ENCODE measurements at places on chromosomes 13 and 19.

DNA sequence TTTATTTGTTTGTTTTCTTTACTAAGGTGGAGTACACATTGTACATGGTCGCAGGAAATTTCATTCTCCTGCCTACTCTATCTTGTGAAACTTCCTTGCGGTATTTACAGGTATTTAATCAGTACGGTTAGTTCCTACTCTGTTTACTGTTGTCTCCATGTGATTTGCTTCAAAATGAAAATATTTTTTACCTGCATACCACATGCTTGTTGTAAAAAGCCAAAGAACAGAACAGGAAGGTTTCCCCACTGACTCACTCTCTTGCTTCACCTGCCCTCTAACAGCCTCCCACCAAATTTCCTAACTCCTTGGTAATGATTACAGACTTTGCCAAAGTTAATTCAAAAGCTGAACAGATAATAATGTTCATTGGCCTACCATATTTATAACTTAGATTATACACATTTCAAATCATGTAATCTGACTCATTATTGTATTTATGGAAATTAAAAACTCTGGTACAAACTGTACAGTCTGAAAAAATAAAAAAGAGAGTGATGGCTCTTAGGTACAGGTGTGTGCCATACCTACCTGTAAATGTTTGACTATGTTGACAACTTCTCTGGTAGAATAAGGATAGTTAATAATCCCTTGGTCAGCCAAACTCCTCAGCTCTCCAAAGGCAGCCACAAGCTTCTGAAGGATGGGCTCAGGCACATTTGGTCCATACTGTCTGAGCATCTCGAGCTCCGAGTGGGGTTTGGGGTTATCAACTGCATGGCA, 239.9 kb downstream of the VWA8 start:
- no peak for DNase-seq

DNA sequence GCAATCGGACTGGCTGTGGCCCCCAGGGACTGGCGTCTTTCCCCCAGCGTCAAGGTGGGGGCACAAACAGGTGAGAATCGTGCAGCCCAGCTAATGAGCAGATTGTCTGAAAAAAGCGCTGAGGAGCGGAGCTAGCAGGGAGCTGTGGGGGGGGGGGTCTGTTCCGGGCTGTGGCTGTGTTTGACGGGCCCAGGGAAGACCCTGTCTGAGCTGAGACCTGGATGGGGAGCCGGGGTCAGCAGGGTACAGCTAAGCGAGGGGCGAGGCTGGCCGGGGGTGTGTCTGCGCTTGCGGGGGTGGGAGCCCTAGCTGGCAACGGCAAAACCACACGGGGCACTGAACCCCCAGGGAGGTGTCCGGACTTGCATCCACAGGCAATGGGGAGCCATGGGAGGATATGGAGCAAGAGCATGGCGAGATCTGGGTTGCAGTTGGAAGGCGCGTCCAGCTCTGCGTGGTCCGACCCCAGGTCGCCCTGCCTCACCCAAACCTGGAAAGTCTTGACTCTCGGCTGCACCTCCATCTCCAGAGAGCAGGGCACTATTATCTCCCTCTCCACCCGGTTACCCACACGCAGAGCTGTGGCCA, 4.6 kb downstream of the LINGO3 start:
- DNase-seq = no peak

DNA sequence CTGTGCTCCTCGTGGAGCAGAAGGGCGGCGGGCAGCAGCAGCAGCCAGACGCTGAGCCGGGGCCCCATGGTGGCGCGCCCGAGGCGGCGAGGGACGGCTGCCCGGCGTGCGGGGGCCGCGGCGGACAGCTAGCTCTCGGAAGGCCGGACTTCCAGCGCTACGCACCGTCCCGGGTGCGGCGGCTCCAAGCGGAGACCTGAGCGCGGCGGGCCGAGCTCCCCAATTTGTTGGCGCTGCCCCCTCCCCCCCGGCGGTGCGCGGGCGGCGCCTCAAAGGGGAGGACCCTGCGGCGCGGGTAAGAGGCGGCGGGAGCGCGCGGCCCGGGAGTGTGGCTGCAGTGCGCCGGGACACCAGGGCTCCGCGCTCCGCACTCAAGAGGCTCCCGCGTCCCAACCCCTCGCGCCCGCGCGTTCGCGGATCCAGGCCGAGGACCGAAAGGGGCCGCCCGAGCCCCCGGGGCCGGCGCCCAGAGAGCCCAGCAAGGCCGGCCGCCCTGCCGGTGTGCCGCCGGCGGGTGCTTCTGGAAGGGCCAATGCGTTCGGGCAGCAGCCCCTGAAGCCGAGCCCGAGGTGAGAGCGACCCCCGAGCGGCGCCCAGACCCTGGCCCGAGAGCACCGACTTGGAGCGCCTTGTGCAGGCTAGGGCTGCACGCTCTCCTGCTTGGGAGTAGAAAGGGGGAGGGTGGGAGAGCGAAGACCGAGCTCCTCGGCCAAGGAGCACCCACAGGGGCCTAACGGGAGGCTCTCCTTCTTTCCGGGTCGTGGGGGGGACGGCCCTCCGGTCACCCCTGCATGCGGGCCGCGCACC, at the start of the genes COL4A1 and COL4A2:
Gene COL4A1 (minus strand): TSS at position 198 of the 807 bp plus-strand sequence. CDS start 130 bp downstream, at position 68.
Gene COL4A2 (plus strand): TSS at position 325 of the 807 bp plus-strand sequence. CDS start 620 bp downstream, outside the sequence.
- no peak for DNase-seq

DNA sequence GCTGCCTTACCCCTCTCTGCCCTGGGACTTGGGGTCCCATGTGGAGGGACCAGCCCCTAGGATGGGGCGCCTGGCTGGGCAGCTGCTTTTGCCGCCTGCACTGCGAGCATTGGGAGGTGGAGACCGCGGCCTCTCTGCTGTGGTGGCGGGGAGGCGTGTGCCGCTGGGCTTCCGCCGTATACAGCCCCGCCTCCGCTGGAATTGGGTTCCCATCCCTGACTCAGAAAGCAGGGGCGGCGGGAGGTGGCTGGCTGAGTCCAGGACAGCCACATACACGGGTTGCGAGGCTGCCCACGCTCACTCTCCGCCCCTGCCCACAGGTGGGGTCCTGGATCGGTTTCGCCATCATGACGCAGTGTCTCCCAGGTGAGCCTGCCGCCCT, 6.6 kb downstream of the NDUFB7 start:
- DNase-seq = no peak

GRCh38 chr13:59374691-59375090, 789.0 kb downstream of the DIAPH3 start:
- DNase-seq = no peak

DNA sequence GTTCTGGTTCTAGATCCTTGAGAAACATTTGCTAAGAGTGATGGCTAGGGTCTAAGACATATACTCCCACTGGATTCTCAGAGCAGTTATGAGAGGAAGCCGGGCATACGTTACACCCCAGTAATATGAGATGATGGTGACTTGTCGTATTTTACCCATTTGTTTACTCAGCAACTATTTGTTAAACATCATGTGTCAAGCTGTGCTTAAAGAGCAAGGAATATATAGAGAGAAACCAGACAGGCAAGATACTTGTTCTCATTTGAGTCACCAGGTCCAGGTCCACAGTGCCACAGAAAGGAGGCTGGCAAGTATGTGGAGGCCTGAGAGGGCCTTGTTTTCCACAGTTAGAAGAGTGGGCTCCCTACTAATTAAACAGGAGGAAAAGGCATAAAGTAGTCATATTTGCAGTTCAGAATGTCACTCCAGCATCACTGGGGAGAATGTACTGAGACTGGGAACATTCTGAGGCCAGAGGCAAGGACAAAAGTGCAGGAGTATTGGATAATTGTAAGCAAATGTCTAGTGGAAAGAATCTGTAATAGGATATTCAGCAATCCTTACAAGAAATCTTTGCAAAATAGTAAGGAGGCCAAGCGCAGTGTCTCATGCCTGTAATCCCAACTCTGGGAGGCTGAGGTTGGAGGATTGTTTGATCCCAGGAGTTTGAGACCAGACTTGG, 142.2 kb downstream of the IRS2 start:
- DNase-seq = no peak

DNA sequence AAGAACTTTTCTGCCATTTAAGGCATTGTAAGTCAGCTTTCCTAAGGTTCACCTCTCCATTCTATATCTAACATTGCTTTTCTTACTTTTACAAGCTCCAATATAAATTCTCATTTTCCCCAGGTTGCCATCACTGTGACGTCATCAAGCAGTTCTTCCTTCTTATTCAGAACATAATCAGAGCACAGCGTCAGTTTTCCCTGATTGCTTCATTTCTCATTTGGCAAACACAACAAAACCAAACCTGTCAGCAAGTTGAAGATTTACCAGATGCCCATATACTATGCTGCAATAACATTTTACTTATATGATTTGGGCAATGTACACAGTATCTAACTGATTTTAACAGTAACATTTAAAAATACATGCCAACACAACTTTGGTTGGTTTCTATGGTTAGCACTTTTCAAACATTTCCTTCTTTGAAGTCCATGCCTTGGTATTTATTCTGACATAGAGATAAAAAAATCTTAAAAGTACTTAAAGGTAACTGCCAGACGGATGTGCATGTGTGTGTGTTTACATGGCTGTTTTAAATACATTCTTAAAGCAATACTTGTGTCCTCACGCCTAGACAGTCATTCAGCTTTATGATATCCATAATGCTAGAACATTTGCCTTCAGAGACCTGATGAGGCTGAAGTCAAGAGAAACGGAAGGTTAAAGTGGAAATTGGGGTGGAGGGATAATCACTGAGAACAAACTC, 264.0 kb downstream of the KLF12 start:
- no peak for DNase-seq

DNA sequence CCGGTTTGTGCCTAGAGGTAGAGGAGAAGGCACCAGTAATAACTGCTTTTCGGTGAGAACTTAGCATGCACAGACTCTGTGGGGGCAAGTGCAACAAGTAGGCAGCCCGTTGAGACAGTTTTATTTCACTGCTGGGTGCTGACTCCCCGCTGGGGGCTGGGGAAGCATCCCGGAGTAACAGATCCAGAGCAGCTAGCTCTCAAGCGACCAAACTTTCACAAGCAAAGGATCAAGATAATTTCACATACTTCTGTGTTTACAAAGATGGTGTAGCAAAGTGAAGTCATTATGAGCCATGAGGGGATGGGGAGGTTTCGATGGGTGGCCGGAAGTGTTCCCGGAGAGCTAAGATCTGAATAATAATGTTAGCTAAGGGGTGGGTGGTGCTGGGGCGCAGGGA, 2.8 kb downstream of the NACC1 start:
- no peak for DNase-seq

GRCh38 chr13:27080018-27080948, 91.3 kb downstream of the USP12 start:
- DNase-seq = no peak

GRCh38 chr13:106349080-106349931, 186.2 kb downstream of the EFNB2 start:
- no peak for DNase-seq

- peak; percentile 92 for DNase-seq
Observed at GRCh38 chr19:18865973-18866799, 29.8 kb downstream of the CERS1 start.

DNA sequence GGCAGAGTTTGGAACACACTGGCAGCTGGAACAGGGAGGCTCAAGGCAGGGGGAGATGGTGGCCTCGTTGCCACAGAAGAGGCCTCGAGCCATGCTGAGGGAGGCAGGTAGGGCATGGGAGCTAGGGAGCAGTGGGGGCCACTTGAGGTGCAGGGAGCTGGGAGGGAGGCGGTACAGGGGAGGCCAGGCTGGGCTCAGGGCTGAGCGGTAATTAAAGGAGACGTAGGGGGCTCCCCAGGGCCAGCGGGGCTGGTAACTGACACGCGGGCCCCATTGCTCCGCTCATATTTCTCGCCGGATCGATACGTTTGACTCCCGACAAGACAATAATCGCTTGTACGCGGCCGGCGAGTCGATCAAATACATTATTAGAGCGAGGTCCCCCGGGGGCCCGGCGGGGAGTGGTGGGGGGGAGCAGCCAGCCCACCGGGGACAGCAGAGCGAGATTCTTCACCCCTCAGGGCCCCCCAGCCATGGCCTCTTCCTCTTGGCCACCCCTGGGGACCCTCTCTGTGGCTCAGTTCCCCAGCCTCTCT, 2.4 kb upstream of the POU2F2 start:
- no peak for DNase-seq

DNA sequence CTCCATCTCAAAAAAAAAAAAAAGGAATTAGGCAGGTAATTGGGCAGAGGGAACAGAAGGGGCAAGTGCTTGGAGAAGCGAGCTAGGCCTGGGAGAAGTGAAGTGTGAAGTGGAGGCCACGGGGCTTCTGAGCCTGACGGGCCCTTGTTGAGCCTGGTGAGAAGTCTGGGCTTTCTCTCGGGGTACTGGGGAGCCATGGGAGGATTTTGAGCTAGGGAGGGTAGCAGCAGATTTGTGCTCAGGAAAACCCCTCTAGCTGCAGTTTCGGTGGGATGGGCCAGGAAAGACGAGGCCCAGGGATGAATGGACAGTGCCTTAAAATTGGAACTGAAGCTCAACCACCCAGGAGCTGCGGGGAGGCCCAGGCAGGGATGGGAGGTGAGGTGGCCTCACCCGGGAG, 8.0 kb downstream of the POLR1G start:
- no peak for DNase-seq

DNA sequence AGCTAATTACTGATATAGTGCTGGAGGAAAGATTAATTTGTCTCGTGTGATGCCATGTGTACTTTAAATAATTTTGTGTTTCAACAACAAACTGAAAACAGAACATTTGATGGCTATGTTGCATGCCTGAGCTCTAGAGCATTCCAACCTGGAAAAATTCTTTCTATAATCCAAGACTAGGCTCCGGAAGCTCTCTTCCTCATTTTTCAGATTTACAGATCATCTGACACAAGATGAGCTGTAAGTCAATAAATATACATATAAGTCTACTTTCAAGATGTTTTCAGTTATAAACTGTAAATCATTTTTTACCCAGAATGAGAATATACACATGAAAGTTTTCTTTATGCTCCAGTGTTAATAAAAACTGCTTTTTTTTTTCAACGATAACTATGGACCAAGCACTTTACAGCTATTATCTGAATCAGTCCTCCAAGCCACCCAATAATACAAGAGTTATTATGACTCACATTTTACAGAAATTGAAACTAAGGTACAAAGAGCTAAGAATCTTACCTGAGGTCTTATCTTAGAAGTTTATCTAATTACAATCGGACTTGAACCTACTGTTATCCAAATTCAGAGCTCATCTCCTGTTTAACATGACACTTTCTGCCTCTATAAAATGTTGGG, 6.4 kb upstream of the FOXO1 start:
- no peak for DNase-seq

GRCh38 chr19:43124360-43124759, 41.9 kb upstream of the PSG2 start:
- DNase-seq = no peak

- DNase-seq = no peak
Observed at GRCh38 chr13:57982782-57983181, 351.2 kb downstream of the PCDH17 start.

- no peak for DNase-seq
Observed at GRCh38 chr13:51432576-51432975, 20.3 kb downstream of the INTS6 start.

DNA sequence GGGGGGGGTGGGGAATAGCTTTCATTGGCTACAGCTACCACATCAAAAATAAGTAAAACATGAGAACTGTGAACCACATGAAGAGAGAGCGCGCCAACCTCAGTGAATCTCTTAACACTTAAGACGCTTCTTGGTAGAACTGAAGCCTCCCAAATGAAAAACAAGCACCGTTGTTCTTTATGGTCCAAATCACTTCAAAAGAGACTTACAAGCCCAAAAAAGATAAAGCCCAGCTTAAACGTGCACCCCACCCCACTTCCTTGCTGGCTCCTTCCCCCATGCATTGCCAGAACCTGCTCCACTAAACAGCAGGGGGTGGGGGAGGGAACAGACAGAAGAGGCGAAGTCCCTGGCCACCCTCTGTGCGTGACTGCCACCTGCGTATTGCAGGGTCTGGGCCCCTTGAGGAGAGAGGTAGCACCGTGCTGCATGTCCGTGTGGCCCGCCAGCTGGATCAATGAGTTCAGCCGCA, 479.1 kb downstream of the FOXO1 start:
- no peak for DNase-seq
